M059J (cell line): ENCODE measurements at places on chromosomes 3 and 15. TPM values are rescaled to one million over a fixed set of nuclear protein-coding genes. Genes with fewer than 3 reads are reported as not detected.

GRCh38 chr3:138459619-138460535, 25.5 kb downstream of the ESYT3 start:
- no peak for DNase-seq

KNL1 gene
- total RNA-seq: 32.1 and 33.9 TPM in 2 replicates

DNA sequence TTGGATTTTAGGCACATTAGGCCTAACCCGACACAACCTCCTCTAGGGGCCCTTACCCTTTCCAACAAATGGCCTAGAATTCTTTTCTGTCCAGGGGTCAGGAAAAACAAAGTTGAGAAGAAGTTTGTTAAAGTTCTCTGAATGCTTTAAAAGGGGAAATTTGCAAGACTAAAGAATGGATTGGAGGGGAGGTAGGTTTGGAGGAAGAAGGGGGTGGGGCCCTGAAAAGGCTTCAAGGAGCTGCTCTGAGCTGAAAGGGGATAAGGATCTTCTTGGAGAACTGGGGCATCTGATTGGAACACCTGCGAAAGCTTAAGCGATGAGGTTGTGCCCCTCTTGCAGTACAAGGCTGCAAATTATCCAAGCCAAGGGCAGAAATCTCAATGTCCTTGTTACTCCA, 3.9 kb upstream of the SENP2 start:
- DNase-seq: no peak

DNA sequence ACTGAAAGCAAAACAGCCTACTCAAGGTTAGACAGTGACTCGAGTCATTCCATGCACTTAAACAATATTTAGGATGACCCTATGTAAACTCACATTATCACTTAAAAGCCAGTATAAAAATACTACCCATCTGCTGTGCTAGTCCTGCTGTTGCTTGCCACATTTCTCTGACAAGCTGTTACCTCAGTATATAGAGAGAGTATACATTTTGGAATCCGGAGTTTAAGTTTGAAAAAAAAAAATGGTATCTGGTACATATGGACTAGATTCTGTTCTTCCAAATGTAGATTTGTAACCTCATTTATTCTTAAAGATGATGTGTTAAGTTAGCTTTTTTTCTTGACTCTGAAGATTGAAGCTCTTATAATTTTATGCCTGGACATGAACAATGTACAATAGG, 503.8 kb upstream of the TPRG1 start:
- no peak for DNase-seq

DNA sequence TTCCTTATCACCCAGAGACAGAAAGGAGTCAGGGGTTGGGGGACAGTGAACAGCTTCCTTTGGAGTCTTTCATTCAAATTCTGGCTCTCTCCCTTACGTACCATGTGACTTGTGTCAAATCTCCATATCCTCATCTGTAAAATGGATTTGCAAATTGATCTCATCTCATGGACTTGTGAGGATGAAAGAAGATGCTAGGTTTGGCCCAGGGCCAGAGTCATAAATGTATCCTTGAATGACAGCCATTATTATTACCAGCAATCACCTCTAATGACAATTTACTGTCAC, 67.8 kb upstream of the POLG start:
- no peak for DNase-seq

CDHR4 gene
- not detected in 2 replicates for total RNA-seq

PLA2G4D gene
- 0.10 and 0.52 TPM in 2 replicates for total RNA-seq

DNA sequence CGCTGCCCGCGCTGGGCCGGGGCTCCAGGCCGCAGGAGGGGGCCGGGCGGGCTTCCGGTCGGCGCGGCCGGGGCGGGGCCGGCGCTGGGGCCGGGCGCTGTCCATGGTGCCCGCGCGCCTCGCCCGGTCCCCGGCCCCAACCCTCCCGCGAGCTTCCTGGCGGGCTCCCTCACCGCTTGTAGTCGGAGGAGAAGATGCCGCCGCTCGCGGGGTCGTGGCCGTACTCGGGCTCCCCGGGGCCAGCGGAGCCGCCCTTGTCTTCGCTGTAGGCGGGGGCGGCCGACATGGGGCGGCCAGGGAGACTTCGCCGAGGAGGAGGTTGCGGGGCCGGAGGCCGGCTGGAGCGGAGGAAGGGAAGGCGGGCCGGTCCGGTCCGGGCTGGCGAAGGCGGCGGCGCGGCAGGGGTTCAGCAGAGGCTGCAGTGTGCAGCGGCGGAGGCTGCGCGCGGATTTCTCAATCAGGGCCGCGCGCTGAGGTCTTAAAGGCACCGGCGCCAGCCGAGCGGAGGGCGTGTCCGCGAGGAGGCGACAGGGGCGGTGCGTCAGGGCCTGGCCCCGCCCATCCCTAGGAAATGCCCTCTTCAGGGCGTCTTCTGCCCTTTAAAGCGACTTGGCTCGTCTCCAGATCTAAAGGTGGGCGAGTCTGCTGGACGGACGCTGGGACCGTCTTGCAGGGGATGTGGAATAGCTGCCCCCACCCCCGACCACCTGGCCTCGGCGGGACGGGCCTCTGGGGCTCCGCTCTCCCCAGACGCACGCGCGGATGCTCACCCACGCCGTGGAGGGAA, at the start of gene AP3B2:
TSS of gene AP3B2 (minus strand) at position 455 of the 787 bp plus-strand sequence. CDS start at position 286, 169 bp downstream.
- DNase-seq: peak; percentile 58

MNS1 gene
- total RNA-seq: 3.4 and 5.6 TPM in 2 replicates

GRCh38 chr3:171347301-171348039, 112.7 kb downstream of the TNIK start:
- DNase-seq: peak; percentile 82

KLHL40 gene
- not detected in 2 replicates for total RNA-seq

RBP2 gene
- not detected in 2 replicates for total RNA-seq

PCOLCE2 gene
- 21.6 and 26.5 TPM in 2 replicates for total RNA-seq

DNA sequence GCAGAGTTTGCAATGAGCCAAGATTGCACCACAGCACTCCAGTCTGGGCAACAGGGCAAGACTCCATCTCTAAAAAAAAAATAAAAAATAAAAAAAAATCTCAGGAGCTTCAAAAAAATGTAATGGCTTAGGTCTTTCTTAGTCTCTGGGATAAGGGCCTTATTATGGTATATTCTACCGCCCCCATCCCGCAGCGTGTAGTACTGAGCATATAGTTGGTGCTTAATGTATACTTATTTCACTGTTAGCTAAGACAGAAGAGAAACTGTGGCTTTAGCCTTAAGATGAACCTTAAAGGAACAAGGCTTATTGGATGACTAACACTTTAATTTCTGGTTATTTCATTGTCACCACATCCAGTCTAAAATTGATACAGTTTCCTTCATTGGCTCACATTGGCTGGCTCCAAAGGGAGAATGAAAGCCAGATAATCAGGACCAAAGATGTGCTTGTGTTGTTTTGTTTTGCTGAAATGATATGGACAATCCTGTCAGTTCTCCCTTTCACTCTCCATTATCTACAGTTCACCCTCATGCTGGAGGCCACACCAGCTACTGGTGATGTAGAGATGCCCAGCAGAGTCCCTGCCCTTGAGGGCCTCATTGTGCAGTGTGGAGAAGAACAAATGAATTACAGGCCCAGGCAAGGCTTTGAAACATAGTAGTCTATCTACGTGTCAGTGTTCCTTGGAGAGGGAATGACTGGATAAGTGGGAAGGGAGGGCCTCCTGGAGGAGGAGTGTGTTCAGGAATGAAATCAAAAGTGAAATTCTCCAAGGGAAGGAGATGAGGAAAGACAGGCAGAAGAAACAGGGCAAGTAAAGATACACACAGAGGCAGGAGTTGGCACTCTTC, 17.4 kb upstream of the RAF1 start:
- DNase-seq: peak; percentile 36

ITIH1 gene
- total RNA-seq: not detected in 2 replicates

ACKR2 gene
- 0.02 TPM in 1 of 2 replicates, not detected in the other for total RNA-seq

DNA sequence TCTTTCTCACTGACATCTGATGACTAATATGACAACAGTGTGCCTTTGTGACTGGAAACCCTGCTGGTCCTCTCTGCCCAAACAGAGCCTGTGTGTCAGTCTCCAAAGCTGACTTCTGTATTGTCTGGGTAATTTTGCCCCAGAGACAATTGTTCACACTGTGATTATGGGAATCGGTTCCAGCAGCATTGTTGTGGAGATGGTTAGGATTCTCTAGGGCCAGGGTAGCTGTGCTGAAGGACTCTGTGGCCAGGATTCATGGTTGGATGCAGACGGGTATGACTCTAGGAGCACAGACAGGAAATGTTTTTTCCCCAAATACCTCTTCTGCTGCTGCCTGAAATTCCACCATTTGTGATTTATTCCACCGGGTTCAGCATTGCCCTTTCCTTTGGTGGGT, 57.5 kb upstream of the ITGA11 start:
- DNase-seq: peak; percentile 71

- no peak for DNase-seq
Observed at GRCh38 chr3:38148311-38148882, 9.9 kb downstream of the MYD88 start.

DNA sequence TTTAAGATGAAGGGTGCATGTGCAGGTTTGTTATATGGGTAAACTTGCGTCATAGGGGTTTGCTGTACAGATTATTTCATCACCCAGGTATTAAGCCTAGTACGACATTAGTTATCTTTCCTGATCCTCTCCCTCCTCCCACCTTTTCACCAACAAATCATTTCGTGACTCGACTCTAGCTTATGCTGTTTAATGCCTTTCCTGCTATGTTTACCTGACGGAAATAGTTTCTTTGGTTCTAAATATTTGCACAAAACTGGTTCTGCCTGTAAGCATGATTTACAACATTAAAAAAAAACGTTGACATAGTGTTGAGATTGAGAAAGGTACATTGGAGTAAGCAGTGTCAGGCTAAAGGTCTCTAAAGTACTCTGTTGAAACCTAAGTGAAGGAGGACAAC, 2.4 kb downstream of the GNL3 start:
- no peak for DNase-seq

- DNase-seq: peak; percentile 67
Observed at GRCh38 chr3:172065967-172066762, 26.8 kb downstream of the FNDC3B start.

GRCh38 chr3:21417991-21418390, 333.0 kb downstream of the ZNF385D start:
- peak; percentile 4 for DNase-seq

GRCh38 chr3:50124800-50125178, 30.3 kb upstream of the SEMA3F start:
- no peak for DNase-seq

DNA sequence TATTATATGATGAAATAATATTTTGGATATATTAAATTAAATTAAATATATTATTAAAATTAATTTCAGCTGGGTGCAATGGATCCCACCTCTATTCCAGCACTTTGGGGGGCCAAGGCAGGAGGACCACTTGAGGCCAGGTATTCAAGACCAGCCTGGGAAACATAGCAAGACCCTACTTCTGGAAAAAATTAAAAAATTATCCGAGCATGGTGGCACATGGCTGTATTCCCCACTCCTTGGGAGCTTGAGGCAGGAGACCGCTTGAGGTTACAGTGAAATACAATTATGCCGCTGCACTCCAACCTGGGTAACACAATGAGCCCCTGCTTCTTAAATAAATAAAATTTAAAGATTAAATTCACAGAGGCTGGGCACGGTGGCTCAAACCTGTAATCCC, 61.4 kb downstream of the SH3BP5 start:
- no peak for DNase-seq

DNA sequence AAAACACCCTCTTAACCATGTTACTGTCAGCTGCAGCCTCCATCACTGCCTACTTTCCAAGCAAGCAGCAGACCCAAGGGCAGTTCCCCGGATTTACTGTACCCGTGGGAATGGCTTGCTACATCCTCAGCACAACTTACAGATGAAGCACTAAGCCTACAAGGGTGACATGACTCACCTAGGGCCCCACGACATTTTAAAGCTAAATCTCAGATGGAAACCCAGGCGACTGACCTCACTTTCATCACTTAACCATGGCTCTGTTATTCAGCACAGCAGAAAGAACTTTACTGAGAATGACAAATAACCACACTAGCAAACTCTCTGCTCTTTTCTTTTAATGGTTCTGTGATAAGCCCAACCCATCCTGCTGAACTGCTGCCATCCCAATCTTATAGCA, 65.6 kb downstream of the SUMF1 start:
- DNase-seq: no peak

- peak; percentile 94 for DNase-seq
Observed at GRCh38 chr3:29694783-29695182, 413.9 kb downstream of the RBMS3 start.

- DNase-seq: peak; percentile 88
Observed at GRCh38 chr15:71251584-71252043, 136.3 kb downstream of the THSD4 start.

ATP13A4 gene
- total RNA-seq: 0.10 TPM in 1 of 2 replicates, not detected in the other

- no peak for DNase-seq
Observed at GRCh38 chr3:95356764-95357501, 1294.1 kb downstream of the NSUN3 start.

DNA sequence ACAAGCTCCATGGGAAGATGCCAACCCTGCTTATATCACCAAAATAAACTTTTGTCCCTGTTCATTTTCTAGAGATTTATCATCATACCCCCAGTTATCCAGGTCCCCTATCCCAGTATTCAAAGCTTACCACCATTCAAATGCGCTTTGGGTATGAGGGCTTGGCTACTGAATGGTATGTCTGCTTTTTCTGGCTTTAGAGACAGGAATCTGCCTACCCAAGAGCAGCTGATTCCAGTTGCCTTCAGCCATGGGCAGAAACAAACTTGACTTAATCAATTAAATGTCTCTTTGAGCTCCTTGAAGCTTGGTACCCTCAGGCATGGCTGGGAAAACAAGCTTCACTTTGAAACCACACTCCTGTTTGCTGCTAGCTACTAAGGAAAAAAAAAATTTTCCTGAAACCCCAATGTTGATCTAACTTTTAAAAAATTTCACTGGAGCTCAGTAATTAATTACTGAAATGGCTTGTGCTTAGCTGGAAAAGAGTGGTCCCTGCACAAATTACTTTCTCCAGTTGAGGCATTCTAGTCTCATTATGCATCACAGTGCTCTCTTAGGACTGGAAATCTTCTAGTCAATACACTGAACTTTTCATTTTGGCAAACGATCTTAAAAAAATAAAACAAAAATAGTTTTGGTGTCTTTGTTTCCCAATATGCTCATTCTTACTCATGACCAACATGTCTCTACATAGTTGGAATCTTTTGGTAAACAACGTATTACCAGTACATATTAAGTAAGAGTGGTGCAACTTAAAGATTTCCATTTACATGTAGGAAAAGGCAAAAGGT, 242.8 kb downstream of the DTWD1 start:
- peak; percentile 75 for DNase-seq

CASR gene
- total RNA-seq: not detected in 2 replicates

DNA sequence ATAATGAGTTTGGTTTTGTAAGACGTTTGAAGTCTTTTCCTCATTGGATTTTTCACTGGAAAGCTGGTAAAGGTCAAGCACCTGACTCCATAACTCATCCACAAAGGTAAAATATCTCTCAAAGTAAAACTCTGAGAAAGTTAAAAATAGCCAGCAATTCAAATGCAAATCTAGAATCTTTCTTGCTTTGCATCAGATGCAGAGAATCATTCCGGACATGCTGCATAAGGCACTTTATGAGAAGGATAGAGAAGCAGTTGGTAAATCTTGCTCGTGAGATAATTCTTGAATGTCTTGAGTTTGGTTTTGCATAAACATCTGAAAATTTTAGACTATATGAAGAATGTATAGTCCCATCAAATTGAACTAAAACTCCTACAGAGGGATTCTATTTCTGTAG, 9.1 kb downstream of the KCNMB2 start:
- no peak for DNase-seq

- DNase-seq: no peak
Observed at GRCh38 chr15:28885128-28885629, 595 bp upstream of the APBA2 start.
